ENCODE measurements at places on chromosomes 3 and 15.

- no peak for DNase-seq
Observed at GRCh38 chr3:113287803-113288648, 76.7 kb downstream of the BOC start.

GRCh38 chr15:40084650-40085049 lies 24.0 kb downstream of the BMF start:
- DNase-seq = no peak

- DNase-seq = no peak
Observed at GRCh38 chr15:28147801-28148200, 48.7 kb upstream of the OCA2 start.

GRCh38 chr3:139715743-139716360 lies 38.1 kb upstream of the NMNAT3 start:
- no peak for DNase-seq

- no peak for DNase-seq
Observed at GRCh38 chr3:62144482-62144881, 228.9 kb downstream of the FEZF2 start.

DNA sequence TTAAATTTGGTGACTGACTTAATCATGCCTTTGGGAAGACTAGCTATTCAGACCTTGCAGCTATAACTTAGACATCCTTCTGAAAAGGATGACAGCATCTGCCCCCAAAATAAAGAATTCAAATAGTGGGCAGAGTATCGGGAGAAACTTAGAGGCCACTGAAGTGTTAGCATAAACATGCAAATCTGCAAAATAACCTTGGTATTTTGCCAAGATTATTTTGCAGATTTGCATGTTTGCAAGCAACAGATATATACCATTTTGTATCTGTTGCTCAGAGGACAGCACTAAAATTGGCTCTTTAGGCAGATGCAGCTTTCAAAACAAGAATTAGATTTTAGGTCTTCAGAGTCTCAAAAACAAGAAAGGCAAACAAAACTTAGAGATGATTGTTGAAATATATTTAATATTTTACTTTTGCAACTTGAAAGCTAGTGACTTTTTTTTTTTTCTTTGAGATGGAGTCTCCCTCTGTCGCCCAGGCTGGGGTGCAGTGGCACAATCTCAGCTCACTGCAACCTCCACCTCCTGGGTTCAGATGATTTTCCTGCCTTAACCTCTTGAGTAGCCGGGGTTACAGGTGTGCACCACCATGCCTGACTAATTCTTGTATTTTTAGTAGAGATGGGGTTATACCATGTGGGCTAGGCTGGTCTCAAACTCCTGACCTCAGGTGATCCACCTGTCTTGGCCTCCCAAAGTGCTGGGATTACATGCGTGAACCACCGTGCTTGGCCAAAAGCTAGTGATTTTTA lies 47.8 kb downstream of the KBTBD8 start:
- no peak for DNase-seq

DNA sequence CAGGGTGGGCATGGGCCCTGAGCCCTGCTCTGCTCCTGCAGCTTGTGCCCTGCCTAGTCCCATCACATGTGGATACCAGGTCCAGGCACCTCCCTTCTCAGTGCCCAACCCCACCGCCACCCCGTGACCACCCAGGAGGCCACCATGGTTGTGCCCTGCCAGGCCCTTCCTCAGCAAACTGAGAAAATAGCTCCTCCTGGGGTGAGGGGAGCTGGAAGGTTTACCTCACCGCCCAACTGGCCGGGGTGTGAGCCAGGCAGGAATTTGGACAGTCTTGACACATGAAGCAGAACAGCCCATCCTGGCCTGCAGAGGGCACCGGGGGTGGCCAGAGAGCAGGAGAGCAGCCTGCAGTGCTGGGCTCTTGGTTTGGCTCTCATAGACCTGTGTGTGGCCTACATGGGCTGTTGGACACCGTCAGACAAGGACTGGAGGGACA lies 11.4 kb upstream of the C3orf22 start:
- no peak for DNase-seq

DNA sequence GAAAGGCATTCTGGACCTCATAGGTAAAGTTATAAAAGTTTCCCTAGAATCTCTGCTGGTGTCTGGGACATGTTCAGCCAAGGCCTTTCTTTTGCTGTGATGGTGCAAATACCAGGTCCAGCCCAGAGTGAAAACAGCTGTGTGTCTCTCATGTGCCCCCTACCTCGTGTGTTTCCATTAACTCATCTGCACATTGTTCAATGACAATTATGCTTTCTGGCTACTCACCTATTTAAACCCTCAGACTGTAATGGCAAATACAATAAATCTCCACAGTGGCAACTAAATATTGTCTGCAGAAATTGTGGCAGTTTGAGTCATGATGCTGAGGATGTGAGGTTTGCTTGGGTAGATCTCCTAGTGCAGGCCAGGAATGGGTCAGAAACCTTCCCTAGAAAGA lies 53.1 kb upstream of the GALNT15 start:
- DNase-seq = no peak

GRCh38 chr3:175258763-175259162 lies 399.6 kb downstream of the NAALADL2 start:
- DNase-seq = no peak

DNA sequence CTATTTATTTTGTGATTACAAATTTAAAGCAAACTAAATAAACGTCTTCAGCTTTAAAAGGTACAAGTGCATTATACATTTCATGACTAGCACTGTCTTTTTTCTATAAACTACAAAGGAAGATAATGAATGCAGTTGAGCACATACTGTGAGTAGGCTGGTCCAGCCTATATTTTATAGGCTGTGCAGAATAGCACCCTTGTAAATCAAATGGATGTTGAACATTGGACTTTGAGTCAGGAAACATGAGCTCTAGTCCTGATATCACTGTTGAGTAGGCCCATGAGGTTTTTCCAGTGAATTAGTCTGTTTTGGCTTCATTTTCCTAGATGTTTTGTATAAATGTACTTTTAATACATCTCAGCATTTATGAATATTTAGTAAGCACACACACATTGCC lies 447.3 kb upstream of the KCNMB2 start:
- no peak for DNase-seq

- DNase-seq = no peak
Observed at GRCh38 chr3:194872669-194872977, 186.9 kb downstream of the FAM43A start.

DNA sequence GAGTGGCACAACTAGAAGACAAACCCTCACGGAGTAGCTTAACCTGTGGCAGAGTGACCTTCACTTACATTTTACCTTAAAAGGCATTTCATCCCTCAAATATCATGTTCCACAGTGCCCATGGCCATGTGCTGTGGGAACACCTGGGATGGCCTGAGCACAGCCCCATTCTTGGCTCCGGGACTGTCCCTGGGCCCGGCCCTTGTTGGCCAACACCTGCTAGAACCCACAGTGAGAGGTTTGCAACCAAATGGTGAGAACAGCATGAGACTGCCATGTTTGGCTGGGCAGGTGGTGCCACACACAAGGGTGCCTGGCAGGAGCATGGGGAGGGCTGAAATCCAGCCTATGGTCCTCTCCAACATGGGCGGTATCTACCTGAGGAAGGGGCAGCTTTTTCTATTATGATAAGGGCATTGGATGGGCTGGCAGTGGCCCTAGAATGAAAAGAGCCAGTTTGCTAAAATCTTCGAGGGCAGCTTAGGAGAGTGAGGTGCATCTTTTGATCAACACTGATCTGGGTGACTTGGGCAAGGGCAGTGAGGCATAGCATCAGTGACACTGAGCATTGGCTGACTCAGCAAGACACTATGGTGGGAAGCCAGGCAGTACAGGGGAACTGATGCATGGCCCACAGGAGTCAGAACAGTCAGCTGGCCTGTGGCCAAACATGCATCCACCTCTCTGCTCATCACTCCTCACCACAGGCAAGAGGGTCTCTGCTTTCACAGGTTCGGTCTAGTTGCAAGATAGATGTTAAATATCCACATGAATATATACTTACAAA lies 53.9 kb downstream of the SYNM start:
- DNase-seq = no peak

DNA sequence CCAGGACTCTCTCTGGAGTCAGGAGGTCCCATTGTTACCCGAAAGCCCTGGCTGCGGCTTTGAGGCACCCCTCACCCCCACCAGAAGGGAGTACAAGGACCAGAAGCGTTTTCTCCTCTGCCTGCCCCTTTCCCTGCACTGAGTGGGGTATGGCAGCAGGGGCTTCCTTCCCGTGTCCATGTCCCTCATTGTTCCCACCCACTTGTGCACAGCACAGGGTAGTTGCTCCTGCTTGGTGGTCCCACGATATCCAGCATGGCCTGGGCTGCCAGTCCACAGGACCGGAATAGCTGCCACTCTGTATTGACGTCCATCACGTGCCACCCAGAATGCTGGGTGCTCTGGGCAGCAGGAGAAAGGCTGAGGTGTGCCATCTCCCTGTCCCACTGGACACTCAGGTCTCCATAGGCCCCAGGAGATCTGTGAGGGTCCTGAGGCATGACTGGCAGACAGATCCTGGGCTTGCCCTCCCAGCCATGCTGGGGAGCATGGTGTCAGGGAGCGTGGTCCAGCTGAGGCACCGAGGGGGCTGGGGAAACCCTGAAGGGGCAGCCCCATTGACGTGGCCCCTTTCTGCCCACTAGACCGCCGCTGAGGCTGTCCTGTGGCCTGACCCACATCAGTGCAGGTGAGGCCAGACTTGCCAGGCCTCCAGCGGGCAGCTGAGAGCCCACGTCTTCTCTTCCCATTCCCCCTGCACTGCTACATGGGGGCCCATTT lies 45.3 kb upstream of the SEC22A start:
- no peak for DNase-seq

DNA sequence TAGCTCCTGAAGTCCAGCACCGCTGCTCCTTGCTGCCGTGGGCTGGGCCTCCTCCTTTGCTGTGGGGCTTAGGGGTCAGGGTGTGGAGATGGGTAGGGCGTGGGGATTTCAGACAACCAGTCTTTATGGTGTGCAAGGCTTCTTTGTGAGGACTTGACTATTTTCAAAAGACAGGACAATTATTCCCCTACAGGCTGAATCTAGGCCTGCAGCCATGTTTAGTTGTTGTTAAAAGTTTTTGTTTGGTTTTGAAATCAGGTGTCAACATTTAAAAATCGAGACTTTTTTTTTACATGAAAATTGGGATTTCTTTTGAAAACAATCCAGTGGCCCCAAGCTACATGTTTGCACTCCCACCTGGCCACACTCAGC lies 10.6 kb downstream of the RPL32 start:
- DNase-seq = no peak

DNA sequence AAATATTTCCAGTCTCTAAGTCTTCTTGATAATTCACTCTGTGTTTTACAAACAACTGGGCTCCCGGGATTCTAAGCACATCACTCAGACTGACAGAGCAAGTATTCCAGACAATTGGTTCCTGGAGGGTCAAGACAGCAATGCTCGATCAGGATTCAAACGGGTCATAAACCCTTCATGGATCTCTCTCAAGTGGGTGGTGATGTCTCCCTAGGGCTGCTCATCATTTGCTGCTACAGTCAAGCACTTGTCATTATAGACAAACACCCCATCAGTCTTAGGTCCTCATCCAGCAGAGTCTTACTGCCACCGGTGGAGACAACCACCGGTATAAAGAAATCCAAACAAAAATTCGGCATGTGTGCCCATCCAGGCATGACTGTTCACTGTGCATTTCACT lies 921.1 kb downstream of the FHIT start:
- DNase-seq = no peak

DNA sequence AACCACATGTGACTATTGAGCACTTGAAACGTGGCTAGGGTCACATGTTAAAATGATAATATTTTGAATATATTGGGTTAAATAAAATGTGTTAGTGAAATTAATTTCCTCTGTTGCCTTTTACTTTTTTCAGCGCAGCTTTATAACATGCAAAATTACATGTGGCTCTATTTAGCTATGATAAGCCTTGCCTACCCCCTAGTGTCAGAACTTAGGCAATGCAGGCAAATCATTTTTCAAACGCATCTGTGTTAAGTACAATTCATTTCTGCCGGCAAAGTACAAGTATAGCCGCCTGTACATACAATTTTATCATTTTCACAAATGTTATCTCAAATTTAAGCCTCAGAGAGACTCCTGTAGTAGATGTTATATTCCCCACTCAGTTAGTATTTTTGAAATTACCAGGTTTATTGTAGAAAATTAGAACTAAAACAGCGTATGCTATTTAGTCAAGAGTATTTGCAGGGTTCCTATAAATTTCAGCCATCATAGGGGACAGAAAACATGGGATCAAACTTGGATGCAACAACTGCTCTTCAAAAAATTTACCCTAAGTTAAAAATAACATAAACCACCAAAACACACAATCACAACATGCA lies 56.1 kb downstream of the TAFA4 start:
- peak; percentile 7 for DNase-seq

DNA sequence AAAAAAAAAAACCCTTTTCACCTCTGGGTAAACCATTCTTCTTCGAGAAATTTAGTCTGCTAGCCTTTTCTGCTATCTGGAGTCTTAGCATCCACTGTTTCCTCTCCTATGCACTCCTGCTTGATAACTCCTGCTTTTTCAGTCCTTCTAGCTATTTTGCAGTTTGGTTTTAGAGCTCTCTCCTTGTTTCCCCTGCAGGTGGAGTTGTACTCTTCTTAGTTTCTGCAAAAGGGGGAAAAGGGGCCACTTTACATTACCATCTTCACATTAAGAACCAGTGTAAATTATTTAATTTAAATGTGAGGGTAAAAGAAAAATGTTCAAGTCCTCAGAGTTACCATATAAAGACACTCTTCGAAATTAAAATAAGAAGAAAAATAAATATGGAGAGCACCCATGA lies 23.6 kb upstream of the MYLK start:
- no peak for DNase-seq

- DNase-seq = no peak
Observed at GRCh38 chr15:60643555-60643954, 164.6 kb upstream of the ICE2 start.

Measured in CD4-positive, alpha-beta T cell treated with Interleukin-1 beta for 1 hour (primary cell).